ENCODE measurements at places on chromosomes 2 and 18.

- DNase-seq = no peak
Measured at GRCh38 chr2:166609183-166609959, 115.3 kb upstream of the SCN7A start.

DNA sequence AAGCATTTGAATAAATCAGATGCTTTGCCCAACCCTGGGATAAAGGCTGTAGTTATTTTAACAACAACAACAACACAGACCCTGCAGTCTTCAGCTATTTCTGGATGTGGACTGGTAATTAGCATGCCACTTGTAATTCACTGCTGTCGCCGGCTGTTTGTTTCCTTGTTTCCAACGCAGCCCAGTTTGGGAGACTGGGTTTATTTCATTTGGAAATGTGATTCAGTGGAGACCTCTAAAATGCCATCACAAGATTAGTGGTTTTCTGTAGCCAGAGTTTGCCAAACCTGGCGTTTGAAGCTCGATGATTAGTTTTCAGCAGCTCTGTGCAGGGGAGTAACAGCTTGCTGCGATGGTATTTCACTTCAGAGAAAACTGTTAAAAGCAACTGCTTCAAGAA lies 83.5 kb downstream of the LDLRAD4 start:
- no peak for DNase-seq

GRCh38 chr2:217108086-217108485 lies 248.2 kb upstream of the TNP1 start:
- no peak for DNase-seq

- no peak for DNase-seq
Measured at GRCh38 chr2:30475542-30475941, 28.5 kb downstream of the LCLAT1 start.

DNA sequence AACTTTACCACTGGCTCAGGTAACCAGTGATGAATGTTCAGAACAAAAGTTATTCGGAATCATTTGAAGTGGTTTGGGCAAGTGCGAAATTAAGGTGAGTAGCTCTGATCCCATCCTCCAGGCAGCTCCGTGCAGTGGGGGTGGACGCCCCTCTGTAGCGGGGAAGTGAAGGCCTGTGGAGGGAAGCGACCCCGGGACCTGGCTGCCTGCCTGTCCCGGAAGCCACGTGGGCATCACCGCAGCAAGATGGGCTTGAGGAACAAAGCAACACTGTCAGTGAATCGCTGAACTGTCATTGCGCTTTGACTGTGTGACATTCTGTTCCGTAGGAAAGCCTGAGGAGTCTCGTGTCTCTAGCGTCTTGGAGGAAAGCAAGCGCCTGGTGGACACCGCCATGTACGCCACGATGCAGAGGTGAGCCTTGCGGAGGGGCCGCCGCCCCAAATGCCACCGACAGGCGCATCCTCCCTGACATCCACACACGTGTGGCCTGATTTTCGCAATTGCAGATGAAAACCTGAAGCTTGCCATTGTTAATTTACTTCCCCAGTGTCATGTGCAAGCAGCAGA lies 9.5 kb downstream of the TPO start:
- no peak for DNase-seq

- DNase-seq = no peak
Measured at GRCh38 chr2:233832414-233832813, 21.9 kb downstream of the HJURP start.

GRCh38 chr2:82803307-82803706 lies 1655.8 kb downstream of the SUCLG1 start:
- DNase-seq = no peak

- no peak for DNase-seq
Measured at GRCh38 chr18:42480441-42480840, 525.4 kb downstream of the PIK3C3 start.

DNA sequence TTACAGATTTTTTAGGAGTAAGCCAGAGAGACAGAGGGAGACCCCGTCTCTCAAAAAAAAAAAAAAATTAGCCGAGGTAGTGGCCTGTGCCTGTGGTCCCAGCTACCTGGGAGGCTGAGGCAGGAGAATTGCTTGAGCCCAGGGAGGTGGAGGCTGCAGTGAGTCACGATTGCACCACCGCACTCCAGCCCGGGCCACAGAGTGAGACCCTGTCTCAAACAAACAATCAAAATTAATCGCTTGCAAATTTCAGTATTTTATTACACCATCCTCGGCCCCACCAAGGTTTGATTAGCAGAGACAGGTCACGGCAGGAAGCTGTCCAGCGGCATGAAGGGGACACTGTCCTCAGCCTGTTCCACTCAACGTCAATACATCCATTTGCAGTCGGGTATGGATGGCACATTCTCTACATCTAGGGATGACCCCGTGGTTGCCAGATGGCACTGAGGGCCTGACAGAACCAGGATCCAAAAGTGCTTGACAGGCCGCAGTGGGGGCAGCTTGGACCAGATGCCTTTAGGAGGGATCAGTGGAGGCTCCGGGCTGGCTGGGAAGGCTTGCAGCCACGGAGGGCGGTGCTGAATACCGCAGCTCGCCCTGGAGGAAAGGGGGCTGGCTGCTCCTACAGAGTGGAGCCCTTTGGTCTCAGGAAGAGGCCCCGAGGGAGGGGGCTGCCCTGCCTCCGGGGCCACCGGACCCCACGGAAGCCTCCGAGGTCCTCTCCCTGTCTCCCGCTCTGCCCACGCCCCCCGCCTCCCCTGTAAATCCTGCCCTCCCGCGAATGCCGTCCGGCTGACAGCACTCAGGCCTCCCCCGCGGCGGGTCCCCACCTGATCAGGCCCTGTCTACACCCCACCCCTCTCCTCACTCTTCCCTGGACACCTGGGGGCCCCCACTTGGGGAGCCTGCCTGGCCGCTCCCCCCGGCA lies 13.1 kb downstream of the ASPRV1 start:
- no peak for DNase-seq

DNA sequence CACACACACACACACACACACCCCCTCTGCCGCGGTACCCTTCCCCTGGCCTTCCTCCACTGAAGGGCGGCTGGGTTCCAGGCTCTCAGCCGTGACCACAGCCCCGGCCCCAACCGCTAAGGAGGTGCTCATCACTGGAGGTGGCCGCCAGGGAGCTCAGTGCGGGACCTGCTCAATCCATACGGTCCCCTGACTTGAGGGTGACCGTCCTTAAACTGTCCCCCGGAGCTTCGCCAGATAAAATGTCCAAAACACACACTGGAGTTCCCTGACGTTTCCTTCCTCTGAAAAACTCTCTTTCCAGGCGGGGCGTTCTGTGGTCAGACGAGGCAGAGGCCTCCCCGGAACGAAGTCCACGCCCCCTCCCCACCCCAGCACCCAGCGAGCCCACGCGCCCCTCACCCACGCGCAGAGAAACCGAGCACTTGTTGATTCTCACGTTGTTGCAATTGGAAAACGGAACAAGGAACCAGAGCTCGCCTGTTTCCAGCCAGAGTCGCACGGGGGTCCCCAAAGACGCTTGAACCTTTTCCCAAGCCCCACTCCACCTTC lies 1.4 kb downstream of the MBP start:
- peak; percentile 71 for DNase-seq

DNA sequence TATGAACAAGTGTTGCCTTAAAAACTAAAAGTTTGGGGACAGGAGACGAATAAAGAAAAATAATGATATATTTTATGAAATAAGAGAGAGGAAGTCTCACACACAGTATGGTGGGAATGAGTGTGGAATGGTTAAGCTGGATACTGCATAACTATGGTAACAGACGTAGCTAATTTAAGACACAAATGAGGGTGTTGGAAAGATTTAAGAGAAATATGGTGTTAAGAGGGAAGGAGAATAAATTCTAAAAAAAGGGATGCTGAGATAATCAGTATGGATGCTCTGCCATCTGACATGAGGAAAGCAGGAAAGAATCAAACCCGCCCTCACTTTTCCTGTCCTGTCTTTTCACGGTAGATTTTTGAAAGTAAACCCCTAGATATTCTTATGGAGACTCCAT lies 10.6 kb downstream of the ADD2 start:
- DNase-seq = no peak
